ENCODE measurements at places on chromosomes 1 and 21.
A peak's percentile ranks its signal among the peaks of the same experiment; 100 is the strongest.

- DNase-seq: no peak
These were observed 38.3 kb downstream of the GJA5 start for GRCh38 chr1:147722124-147722523.

GRCh38 chr21:35711661-35712060 is 348.7 kb downstream of the SETD4 start:
- DNase-seq: no peak

DNA sequence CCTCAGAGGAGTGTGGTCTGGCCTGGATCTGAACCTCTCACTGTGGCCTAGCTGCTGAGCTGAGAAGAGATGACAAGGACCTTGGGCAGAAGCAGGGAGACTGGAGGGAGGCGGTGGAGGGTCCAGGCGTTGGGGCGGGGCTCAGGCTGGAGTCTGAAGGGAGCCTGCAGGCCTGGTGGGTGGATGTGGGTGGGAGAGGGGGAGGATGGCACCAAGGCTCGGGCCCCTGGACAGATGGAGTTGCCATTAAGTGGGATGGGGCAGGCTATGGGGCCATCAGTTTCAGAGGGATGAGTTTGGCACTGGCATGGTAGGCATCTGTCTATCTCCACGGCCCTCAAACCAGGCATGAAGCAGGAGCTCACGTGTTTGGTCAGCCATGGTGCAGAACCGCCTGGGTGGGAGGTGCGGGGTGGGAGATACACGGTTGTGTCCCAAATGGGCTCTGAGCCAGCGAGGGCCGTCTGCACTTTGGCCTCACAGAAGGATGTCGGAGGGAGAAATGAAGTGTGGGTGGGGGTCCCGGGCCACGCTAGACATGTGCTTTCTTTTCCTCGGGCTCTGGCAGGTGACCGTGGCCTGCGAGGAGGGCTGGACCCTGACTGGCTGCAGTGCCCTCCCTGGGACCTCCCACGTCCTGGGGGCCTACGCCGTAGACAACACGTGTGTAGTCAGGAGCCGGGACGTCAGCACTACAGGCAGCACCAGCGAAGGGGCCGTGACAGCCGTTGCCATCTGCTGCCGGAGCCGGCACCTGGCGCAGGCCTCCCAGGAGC is 23.6 kb downstream of the PCSK9 start:
- no peak for DNase-seq

DNA sequence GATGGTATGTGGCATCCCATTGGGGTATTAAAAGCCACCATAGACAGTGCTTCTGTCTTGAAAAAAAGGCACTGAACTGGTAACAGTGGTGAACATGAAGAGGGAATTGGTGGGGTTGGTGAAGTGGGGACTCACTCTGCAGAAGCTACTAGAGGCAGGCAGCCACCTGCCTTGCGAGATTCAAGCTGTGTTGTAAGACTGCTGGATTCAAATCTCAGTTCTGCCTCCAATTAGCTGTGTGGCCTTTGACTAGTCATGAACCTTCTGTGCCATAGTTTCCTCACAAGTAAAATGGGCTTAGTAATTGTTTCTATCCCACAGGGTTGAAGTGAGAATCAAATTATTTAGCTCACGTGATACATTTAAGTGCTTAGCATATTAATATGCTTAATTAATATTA is 16.6 kb upstream of the ELOA start:
- DNase-seq: no peak

GRCh38 chr1:84379138-84379916 is 19.0 kb upstream of the DNASE2B start:
- DNase-seq: peak; percentile 90

DNA sequence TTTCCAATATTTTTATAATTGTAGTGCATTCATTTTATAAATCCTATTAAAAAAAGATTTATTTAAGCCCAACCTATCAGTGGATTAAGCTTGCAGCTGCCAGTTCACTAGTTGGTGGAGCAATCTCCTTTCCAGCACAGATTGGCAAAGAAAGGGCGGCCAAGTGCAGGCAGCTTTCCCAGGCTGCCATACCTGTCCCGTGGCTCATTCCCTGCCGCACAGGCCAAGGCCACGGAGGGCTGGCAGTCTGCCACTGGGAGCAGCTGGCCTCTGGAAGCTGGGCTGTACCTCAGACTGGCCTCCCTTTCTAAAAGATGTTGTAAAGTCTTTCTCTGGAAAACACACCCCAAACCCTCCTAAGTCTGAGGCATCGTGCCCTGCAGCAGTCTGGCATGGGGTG is 74.2 kb downstream of the SIM2 start:
- DNase-seq: peak; percentile 75

DNA sequence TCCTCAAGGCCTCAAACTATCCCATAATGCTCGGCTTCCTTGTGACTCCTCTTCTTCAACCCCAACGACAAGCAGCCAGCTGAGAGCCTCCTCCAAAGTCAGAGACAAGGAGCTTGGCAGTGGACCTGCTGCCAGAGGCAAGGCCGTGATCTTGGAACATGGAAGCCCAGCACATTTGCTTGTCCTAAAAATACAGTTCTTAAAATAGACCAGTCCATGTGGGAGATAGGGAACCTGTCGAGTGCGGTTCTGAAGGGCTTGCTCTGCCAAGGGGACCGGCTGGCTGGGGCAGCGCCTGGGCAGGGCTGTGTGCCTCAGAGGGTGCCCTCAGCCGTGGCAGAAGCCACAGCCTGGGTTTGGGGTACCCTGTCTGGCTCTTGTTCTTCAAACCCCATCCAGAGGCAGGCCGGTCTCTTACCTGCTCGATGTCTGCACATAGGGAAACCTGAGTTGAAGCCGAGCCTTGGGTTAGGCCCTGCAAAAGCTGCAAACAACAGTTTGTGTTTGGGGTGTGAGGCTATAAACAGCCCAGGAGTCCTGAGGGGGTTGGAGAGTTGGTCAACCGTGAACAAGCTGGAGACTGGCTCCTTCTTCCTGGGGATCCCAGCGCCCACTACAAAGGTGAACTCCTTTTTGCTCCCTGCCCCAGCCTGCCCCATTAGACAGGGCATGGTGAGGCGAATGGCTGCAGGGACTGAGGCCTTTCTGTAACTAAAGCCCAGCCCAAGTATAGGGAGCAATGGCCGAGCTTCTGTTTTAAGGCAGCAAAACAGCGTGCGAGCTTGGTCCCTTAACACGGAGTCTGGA is 228.8 kb downstream of the CAMTA1 start:
- no peak for DNase-seq

- peak; percentile 83 for DNase-seq
These were observed 74.4 kb downstream of the DUSP10 start for GRCh38 chr1:221667504-221667903.

- DNase-seq: no peak
These were observed 15.2 kb downstream of the DDX20 start for GRCh38 chr1:111770916-111771315.

GRCh38 chr1:26372039-26372438 is 511 bp downstream of the ZNF683 start:
- no peak for DNase-seq

- no peak for DNase-seq
These were observed 19.6 kb downstream of the KANK4 start for GRCh38 chr1:62299426-62300200.

- DNase-seq: no peak
These were observed 6.5 kb downstream of the FMO5 start for GRCh38 chr1:147218606-147219005.

GRCh38 chr1:247185667-247186066 is 13.8 kb upstream of the ZNF124 start:
- DNase-seq: no peak

DNA sequence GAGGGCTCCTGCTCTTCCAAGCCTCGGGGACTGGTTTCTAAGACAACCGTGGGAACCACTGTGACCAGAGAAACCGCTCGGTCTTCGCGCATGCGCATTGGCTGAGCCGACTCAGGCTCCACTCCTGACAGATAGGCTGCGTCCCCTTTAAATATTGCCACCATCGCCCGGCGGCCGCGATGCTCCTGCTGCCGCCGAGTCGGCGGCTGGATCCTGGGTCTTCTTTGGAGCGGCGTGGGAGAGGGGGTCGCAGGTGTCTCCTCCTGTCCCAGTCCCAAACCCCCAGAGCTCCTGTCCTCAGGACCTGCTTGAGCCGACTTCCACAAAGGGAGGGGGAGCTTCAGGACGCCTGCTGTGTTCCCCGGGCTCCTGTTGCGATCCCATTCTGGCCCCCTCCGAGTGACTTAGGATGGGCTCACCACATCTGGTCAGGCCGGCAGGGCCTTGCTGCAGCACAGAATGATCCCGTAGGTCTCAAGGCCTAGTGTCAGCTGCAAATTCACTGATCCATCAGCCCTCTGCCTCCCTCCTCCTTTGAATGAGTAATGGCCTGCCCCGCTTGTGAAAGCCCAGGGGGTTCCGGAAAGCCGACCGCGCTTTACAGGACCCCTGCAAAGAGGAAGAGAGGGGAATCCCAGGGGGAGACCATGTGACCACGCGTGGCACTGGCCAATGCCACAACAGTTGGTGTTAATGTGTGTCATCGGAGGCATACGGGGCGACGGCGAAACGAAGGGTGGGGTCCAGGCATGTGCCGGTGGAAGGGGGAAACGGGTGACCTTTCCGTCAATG is 683.2 kb upstream of the TPTE start:
- no peak for DNase-seq

DNA sequence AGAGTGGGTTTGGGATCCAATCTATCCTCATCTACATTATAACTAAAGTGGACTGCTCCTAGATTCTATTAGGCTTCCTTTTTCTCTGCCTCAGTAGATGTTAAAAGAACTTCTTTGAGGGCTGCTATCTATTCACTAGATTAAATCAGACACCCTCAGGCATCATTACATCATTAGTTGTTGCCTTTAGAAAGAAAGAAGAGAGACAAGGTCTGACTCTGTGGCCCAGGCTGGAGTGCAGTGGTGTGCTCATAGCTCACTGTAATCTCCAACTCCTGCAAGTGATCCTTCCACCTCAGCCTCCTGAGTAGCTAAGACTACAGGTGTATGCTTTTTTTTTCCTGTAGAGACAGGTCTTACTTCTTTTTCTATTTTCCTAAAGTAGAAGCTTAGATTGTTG is 71.1 kb upstream of the EXO1 start:
- no peak for DNase-seq

DNA sequence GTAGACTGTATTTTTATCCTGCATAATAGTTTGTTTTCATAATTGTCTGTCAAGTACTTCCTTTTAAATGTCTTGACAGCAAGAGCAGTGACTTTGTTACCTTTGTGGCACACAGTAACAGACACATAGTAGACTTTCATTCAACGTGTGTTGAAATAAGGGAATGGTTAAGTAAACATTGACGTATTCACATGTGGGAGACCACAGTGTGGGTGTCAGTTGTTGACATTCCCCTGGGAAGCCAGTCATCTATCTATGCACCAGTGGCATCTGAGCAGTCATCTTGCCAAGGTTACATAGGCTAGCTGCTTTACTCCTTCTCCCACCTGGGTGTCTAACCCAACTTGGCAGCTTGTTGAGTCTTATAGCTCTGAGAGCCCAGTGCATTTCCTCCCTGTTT is 1.4 kb upstream of the NUP133 start:
- peak; percentile 47 for DNase-seq

DNA sequence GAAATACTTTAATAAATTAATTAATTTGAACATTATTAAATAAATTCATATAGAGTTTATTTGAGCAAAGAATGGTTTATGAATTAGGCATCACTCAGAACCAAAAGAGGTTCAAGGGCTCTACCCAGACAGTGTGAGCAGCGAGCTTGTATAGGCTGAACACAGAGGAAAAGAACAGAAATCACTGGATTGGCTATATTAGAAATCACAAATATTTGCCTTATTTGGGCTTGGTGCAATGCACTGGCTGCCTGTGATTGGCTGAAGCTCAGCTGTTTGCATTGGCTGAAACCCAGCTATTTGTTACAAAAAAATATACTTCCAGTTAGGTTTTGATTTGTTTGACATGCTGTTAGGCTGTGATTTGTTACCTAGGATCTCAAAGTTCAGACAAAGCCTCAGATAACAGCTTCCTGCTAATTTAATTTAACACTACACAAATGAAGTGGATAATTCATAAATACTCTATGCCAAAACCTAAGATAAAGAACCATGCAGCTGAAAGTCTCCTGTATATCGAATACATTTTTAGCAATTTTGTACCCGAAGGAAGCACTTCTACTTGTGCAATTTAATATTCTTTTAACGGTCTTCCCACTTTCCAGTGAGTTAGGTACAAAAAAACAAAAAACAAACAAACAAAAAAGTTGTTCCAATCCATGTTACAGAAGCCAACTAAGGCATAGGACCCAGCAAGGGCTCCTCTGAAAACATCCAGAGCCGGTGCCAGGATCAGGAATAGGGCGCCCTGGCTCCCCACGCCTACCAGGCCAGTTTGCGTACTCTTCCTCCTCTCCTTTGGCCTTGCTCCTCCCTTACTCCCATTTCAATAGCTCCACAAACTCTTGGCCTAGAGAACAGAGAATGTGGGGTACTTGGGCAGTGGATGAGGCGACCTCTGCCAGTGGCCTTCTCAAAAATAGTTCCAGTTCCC is 179.1 kb downstream of the DUSP10 start:
- no peak for DNase-seq
